HS-5 (cell line): ENCODE measurements at places on chromosomes 13 and 19.

- DNase-seq = no peak
Observed at GRCh38 chr19:604355-604754, 14.7 kb downstream of the HCN2 start.

DNA sequence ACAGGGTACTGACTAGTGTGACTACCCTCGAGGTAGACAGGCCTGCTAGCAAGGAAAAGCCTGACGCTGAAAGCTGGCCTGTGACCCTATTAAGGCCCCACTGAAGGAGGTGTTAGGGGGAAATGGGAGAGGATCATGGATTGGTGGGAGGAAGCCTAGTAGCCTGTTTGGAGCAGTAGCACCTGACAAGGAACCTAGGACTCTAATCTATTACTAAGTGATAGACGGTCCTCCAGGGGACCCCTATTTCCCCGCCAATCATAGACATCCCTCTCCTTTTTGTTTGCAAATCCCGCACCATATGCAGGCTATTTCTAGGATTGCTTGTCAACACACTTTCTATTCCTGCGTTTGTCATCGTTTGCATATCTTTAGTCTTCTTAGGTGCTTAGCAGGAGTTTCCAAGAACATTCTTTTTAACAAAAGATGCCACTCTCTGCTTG lies 1338.8 kb upstream of the MIR17HG start:
- no peak for DNase-seq

GRCh38 chr13:25415241-25415640 lies 43.5 kb downstream of the ATP8A2 start:
- DNase-seq = no peak

GRCh38 chr13:52651897-52652195 lies 790 bp upstream of the SUGT1 start:
- no peak for DNase-seq

DNA sequence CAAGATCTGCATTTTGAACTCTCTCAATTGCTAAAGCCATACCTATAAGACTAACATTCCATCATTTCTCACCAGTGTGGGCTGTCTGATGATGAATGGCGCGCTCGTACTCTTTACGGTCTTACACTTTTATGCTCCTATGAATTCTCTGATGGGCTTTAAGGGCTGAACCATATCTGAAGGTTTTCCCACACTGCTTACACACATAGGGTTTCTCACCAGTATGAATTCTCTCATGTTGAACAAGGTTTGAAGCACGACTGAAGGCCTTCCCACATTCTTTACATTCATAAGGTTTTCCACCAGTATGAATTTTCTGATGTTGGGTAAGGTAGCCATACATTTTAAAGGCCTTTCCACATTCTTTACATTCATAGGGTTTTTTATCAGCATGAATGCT lies 18.8 kb upstream of the ZNF607 start:
- no peak for DNase-seq
